ENCODE measurements at places on chromosomes 3 and 15.

- no peak for DNase-seq
Observed at GRCh38 chr3:146322216-146322817, 71.4 kb upstream of the PLSCR4 start.

- DNase-seq, result no peak
Observed at GRCh38 chr3:180409883-180410282, 192.1 kb upstream of the TTC14 start.

DNA sequence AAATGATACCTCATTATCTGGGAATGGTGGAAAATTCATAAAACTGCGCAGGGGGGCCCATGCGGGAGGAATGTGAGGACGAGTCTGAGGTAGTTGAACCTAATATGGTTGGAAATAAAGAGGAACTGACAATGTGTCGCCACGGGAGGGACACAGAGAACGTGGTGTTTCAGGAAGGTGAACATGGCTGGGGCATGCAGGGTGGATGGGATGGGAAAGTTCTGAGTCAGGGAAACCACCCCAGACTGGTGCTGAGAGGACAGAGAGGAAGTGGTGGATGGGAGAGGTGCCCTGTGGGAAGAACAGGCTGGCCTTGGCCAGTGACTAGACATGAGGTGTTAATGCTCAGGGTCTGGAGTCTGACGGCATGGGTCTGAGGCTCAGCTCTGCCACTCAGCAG is 137.1 kb upstream of the WNT5A start:
- no peak for DNase-seq

DNA sequence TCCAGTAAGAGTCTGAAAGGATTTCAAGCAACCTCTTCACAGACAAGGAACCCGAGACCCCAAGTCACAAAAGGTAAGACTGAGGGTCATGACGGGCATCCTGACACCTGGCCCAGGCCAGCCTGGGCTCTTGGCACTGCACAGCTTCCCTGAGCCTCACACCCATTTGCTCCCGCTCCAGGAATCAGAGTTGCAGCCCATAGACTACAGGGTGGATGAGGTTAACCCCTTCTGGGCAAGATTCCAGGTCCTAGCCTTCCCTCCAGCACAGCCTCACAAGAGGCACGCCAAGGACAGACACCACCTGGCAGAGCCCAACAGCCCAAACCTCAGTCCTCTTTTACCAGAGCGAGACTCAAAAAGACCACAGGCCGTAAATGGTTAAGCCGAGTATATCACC is 36.2 kb downstream of the RBPMS2 start:
- no peak for DNase-seq

DNA sequence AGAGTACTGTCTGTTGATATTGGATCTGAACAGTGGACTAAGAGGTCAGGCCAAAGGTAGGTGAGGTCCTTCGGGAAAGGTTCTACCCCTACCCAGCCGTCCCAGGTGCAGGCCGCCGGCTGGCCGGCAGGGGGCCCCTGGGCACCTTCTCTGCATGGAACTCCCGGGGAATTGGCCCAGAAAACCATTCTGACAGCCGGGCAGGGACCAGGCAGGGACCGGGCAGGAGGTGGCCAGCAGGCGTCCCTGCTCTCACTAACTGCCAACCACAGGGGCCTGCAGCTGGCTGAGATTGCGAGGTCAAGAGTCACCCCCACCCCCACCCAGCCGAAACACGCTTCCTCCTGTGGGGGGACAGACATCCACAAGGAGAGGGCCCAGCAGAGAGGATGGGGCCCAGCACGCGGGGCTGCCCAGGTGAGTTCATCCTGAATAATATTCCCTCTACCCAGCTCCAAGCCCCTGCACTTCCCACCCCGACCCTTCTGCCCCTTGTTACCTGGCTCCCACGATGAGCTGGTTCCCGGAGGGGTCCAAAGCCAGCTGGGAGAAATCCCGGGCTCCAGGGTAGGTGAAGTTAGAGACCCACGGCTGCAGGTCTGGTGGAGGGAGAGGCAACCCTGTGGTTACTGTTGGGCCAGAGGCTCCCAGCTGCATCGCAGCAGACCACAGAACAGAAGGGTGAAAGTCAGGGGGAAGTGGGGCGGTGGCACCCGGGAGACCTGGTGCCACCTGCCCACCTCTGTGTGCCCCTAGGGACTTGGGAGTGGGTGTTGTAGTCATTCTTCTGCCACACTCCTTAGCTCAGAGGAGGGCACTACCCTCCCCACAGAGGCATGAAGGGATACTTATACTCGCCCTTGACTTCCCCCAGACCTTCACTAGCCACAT is 84.4 kb downstream of the SEMA5B start:
- DNase-seq, result peak; percentile 9

DNA sequence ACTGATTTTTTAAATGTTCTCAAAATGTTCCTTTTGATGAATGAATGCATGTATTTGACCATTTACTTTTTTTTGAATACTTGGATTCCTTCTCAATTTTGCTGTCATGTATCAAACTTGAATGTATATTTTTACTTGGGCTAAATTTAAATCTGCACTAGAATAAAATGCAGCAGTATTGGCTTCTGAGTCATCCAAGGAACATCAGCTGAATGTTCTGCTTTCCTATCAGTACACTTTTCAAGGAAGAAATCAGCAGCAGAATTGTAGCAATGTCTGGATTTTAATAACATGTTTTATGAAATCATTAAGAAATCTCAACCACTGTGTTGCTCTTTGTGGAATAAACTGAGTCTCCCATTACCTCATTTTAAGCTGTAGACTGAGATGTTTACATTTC is 57.0 kb upstream of the COL6A6 start:
- DNase-seq, result no peak

GRCh38 chr3:42544492-42545283 is 37.1 kb downstream of the SEC22C start:
- DNase-seq, result no peak

GRCh38 chr3:143751643-143752178 is 96.6 kb downstream of the SLC9A9 start:
- no peak for DNase-seq

DNA sequence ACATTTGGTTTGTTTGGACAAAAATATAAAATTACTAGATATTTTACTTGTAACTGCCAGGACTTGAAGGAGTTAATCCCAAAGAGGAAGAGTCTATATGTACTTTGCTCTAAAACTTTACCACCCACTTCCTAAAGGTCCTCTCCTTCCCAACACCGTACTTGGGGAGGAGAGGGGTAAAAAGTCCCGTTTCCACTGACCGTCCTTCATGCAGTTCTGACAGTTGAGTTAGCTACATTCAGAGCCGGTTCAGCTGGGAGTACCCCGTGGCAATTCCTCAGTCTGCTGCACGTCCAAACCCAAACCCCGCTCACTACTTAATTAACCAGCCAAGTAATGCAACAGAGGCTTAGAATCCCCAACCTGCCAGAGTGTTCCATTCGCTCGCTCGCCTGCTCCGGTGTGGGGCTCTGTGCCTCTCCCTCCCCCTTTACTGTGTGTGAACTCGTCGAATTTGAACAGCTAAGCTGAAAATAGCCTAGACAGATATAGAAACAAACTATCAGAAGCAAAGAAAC is 519.7 kb downstream of the FOXP1 start:
- no peak for DNase-seq

DNA sequence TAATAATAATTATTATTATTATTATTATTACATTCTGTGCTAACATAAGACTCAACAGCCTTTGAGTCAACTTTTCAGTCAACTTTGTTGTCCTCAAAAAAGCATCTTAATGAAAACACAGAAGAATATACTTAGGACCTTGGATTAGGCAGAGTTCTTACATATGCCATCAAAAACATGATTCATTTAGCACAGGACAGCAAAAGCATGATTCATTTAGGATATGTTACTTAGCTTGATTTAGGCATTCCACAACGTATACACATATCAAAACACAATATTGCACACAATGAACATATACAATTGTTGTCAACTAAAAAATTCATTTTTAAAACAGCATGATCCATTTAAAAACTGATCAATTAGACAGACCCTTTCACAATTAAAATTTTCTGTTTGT is 213.0 kb downstream of the FMN1 start:
- DNase-seq, result no peak

GRCh38 chr3:30908456-30909037 is 14.1 kb upstream of the GADL1 start:
- DNase-seq, result no peak

DNA sequence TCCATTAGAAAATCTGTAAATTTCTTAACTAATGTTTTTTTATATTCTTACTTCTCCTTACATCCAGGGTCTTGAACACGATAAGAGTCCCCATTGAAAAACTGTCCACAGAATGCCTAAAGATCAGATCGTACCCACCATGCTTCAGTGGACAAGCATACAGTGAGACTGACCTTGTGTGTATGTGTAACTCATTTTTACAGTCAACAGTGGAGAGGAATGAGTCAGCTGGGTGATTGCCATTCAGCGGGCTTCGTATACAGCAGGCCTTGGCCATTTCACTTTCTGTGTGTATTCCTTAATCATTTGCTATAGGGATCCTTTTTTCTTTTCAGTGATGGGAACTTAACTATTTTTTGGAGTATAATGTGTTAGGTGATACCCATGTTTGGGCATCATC is 10.6 kb downstream of the PARP14 start:
- DNase-seq, result peak; percentile 63

- no peak for DNase-seq
Observed at GRCh38 chr3:119340446-119340845, 46.3 kb downstream of the ARHGAP31 start.

DNA sequence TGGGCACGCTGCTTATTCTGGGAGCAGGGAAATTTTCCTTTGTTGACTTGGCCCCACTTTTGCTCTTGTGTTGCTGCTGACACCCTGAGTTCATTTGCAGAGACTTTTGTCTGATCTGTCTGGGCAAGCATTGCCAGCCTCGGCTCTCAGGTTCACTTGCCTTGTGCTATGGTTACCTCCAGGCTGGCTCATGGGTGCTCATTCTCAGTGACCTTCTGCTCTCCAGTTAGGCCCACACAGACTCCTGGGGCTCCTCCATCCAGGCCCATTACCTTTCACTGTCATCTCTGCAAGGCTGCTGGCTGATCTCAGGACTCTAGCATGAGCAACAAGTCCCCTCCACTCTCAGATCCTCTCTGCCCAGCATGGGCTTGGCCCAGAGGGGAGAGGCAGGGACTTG is 108.3 kb downstream of the IL20RB start:
- DNase-seq, result no peak

GRCh38 chr3:23331141-23331935 is 128.2 kb downstream of the UBE2E2 start:
- no peak for DNase-seq

DNA sequence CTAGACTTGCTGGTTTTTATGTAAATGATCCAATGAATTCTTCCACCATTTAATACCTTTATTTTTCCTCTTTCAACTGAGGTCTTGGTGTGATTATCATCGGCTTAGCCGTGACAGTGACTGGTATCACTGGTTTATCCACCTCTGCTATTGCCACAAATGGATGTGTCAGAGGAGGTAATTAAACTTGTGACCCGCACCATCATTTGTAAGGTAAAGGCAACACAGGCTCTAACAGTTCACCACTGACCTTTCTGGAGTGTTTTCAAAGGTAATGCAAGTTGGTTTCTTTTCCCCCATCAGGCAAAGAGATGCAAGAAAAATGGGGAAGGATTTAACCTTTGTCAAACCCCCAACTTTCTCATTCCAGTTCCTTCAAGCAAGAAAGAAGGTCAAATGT is 19.7 kb downstream of the SLC12A1 start:
- DNase-seq, result no peak

GRCh38 chr3:149511040-149511626 is 36.6 kb downstream of the TM4SF4 start:
- DNase-seq, result no peak

DNA sequence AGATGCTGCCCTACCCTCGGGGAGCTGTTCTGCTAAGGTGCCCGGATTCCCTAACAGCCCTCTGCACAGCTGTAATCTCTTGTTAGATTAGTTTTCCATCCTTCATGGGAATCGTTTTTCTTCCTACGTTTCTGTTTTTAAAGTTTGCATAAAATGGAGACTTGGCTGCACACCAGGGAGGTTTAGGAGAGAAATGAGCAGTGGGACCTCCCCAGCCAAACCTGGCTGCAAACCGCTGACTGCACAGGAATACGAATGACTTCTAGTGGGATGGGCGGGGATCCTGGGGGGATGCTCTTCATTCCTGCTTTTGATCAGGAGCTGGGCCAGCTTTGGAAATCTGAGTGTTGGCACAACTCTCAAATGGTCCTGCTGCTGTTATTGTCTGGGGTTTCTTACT is 77.5 kb downstream of the THSD4 start:
- no peak for DNase-seq

GRCh38 chr3:107212618-107213017 is 164.6 kb upstream of the CCDC54 start:
- DNase-seq, result no peak

DNA sequence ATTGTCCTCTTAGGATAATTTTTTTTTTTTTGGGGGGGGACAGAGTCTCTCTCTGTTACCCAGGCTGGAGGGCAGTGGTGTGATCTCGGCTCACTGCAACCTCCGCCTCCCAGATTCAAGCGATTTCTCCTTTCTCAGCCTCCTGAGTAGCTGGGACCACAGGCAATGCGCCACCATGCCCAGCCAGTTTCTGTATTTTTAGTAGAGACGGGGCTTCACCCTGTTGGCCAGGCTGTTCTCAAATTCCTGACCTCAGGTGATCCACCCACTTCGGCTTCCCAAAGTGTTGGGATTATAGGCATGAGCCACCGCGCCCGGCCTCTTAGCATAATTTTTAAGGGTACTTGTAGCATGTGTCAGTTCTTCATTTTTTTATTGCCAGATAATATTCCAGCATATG is 122.6 kb downstream of the FNDC3B start:
- DNase-seq, result no peak

DNA sequence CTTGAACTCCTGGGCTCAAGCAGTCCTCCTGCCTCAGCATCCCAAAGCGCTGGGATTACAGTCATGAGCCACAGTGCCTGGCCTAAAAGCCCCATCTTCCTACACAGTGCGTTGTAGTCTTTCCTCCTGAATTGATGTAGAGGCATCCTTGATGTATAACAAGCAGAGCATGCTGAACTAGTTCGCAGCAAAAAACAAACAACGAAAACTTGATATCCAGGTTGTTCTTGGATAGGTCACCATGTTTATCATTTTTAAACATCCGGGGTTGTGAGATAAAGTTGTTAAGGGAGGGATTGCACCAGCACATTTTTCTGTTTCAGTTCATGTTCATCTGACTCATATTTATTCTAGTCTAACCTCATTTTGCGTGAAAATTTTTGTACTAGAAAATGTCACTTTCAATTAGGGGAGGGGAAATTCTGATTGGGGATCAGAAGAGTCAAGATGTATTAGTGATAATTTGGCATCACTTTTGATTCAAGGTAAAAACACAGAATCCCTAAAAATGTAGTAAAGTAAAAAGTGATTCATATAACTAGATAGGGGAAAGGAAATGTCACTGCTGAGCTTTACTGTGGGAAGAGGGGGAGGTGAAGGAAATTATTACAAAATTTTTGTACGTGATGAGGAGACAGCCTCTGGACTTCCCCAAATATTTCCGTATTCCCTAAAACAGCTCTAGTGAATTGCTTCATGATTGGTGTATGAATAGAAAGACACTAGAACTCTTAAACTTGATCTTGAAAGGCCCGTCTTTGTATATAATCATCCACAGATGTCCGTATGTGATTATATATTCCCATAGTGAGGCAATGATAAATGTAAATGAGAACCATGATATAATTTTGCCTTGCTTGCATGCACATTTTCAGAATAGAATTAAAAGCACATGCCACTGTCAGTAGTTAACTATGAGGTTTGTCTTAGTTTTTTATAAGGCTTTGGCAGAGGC is 22.9 kb downstream of the RAB8B start:
- no peak for DNase-seq

GRCh38 chr15:88920186-88920891 is 7.2 kb upstream of the MFGE8 start:
- DNase-seq, result no peak

GRCh38 chr3:165159760-165160421 is 36.3 kb downstream of the SLITRK3 start:
- no peak for DNase-seq

Measured in astrocyte of the cerebellum (primary cell).